Brain microvascular endothelial cell (primary cell): ENCODE measurements at places on chromosomes 3 and 15.
A peak's percentile ranks its signal among the peaks of the same experiment; 100 is the strongest.

- DNase-seq: no peak
Observed at GRCh38 chr3:186032321-186032720, 76.6 kb downstream of the ETV5 start.

DNA sequence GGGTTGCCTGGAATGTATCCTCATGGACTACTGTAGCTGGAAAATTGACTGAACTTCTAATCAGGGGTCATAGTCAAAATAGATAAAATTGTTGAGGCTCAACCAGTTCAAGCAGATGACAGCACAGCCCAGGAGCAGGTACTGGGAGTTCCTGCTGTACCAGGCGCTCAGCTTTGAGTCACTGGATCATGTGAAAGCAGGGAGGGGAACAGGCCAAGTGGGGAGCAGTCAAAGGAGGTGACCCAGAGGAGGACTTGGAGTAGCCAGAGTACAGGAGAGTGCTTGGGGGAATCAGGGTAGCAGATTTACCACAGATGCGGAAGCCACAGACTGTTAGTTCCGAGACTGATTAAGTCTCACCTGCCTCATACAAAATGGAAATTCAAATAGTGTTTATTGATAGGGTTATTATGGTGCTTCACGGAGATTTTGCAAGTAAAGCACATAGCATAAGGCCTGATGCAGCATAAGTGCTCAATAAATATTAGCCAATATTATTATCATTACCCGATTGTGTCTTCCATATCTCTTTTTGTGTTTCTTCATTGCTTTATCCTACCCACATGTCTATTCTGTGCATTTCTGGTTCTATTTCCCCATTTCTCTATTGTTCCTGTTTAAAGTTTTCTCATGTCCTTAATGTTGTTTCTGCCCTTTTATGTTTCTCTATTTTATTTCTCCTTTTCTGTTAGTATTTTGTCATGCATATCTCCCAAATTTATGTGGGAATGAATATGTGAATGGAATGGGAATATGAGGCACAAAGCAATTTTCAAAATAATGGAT, 369.2 kb upstream of the MCTP2 start:
- DNase-seq: no peak

GRCh38 chr3:172546105-172546504, 22.9 kb upstream of the TNFSF10 start:
- no peak for DNase-seq

DNA sequence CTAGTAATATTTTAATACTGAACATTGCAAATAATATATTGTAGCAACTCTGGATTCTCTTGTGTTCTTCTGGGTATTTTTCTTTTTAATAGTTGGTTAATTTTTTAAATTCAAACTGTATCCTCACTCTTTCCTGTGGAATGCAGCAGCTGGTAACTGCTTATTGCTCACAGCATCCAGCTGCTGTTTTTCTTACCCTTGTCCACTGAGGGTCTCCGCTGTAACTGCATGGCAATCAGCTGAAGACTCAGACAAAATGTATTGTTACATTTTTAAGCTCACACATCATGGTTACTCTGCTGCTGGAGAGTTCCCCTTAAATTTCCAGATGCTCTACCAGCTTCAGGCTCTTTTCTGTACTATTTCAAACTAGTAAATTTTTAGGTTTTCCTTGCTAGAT, 227.6 kb downstream of the MBNL1 start:
- no peak for DNase-seq

DNA sequence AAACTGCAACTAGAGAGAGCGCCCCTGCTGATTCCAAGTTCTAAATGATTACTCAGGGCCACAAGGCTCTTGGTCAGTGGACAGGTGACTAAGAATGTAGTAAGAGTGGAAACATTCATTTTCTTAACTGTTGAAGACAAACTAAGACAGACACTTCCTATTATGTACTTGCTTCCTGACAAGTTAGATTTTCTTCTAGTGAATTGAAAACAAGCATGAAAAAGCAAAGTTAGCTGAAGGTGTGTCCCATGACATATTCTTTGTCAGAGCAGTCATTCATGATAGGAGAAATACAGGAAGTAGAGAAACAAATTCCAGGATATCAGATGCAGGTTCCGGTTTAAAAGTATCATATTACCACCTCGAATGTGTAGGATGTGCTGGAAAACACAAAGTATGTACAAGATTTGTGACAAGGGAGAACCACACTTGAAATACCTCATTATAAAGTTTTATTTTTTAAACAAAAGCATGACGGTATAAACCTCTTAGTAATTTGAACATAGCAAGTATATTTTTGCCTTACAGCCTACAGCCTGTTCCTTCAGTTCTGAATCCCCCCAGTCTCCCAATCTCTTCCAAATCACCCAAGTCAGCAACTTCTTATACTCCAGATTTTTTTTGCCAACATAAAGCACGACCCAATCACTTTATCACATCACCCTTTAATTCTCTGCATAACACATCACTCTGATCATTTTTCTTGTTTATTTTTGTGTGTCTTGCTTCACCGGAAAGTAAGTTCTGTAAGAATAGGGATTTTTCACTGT, 6.2 kb downstream of the TSPAN3 start:
- peak; percentile 18 for DNase-seq

GRCh38 chr3:35042210-35042991, 596.9 kb upstream of the ARPP21 start:
- no peak for DNase-seq

GRCh38 chr15:28978661-28979060, 92.9 kb downstream of the APBA2 start:
- no peak for DNase-seq

DNA sequence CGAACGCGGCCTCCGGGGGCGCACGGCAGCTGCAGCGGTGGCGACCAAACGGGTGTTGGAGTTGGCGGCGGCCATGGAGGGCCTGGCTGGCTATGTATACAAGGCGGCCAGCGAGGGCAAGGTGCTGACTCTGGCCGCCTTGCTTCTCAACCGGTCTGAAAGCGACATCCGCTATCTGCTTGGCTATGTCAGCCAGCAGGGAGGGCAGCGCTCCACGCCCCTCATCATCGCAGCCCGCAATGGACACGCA, 725 bp downstream of the FEM1B start:
- peak; percentile 56 for DNase-seq

DNA sequence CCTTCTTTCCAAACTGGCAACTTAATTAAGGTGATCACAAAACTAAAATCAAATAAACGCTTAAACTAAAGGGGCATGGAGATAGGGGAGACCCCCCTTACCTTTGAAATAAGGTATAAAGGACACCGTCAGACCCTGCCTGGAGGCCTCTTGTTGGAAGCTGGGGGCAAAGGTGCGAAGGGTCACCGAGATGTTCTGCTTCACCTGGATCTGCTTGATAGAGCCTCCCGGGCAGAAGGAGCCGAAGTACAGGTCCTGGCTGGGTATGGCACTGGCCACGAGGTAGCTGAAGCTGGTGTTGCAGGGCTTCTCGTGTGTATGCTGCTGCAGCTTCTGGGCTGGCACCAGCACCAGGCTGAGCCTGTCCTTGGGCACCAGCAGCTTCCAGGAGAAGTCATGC, 53.0 kb downstream of the CDCP1 start:
- no peak for DNase-seq

GRCh38 chr3:8200996-8201395, 300.6 kb upstream of the LMCD1 start:
- no peak for DNase-seq

- DNase-seq: peak; percentile 95
Observed at GRCh38 chr3:86990734-86991481, at the start of gene VGLL3. TSS of gene VGLL3 (minus strand) at chr3:86991149. CDS start at chr3:86990743, 406 bp downstream.

- DNase-seq: no peak
Observed at GRCh38 chr3:13086531-13086981, 13.3 kb upstream of the IQSEC1 start.

DNA sequence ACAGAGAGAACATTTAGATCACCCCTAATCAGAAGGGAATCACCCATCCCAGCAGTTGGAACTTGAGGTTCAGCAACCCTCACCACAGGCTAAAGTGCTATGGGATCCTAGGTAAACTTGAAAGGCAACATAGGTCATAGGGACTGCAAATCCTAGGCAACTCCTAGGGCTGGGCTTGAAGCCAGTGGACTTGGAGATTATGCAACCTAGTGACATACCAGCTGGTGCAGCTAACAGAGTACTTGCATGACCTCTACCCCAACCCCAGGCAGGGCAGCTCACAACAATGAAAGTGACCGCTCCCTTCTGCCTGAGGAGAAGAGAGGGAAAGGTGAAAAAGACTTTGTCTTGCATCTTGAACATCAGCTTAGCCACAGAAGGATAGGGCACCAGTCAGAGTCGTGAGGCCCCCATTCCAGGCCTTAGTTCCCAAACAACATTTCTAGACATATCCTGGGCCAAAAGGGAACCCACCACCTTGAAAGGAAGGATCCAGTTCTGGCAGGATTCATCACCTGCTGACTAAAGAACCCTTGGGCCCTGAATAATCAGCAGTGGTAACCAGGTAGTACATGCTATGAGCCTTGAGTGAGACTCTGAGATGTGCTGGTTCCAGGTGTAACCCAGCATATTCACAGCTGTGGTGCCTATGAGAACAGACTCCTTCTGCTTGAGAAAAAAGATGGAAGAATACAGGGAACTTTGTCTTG, 37.6 kb upstream of the FBN1 start:
- DNase-seq: peak; percentile 74

- no peak for DNase-seq
Observed at GRCh38 chr15:23687143-23687470, at the start of gene NDN. TSS of gene NDN (minus strand) at chr15:23687305. CDS start at chr15:23687217, 88 bp downstream.

DNA sequence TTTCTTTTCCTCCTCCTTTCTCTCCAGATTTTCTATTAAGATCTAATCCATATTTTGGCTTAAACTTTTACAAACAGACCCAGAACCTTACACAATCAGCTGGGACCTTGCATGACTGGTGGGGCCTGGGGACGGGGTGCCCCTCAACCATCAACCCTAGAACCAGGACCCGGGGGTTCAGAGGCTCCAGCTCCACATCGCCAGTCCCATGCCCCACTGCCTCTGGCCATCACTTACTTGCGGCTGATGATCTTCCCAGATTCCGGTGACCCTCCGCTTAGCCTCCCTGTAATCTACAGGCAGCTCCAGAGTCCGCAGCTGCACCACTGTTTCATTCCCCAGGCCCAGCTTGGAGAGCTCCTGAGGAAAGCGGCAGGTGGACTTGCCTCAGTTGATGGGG, 36.8 kb downstream of the PGPEP1L start:
- DNase-seq: no peak

GRCh38 chr3:14680115-14680514, 5.2 kb downstream of the C3orf20 start:
- no peak for DNase-seq

DNA sequence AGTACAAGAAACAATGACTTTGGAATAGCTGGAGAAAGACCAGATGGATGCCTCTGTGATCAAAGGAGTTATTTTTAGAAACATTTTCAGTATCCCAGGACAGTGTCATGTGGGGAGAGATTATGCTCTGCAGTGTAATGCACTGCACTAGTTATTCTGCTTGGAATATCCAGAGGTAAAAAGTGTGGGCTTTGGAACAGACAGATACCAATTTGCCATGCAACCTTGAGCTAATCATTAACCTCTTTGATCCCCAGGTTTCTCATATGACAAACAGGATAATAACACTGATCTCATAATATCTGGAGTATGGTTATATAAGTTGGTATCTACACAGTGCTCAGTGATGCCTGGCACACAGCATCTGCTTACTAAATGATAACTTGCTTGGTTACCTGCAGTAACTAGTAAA, 12.2 kb upstream of the SLC7A14 start:
- no peak for DNase-seq

DNA sequence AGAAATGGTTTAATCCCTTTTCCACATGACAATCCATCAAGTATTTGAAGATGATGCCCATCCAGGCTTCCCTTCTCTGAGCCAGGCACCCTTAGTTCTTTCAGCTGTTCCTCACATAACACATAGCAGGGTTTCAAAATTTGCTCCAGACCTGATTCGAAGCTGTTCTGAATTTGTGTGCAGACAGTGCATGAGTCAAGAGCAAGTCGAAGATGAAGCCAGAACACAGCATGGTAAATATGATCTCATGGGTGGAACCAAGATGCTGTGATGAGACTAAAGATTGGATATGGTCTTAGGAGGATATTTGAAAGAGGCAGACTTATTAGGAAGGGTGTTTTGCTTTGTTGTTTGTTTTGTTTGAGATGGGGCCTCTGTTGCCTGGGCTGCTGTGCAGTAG, 32.6 kb upstream of the PDE8A start:
- DNase-seq: peak; percentile 60
